Cortex of kidney (tissue), 1 donor: ENCODE measurements at places on chromosomes 11 and 22.

DNA sequence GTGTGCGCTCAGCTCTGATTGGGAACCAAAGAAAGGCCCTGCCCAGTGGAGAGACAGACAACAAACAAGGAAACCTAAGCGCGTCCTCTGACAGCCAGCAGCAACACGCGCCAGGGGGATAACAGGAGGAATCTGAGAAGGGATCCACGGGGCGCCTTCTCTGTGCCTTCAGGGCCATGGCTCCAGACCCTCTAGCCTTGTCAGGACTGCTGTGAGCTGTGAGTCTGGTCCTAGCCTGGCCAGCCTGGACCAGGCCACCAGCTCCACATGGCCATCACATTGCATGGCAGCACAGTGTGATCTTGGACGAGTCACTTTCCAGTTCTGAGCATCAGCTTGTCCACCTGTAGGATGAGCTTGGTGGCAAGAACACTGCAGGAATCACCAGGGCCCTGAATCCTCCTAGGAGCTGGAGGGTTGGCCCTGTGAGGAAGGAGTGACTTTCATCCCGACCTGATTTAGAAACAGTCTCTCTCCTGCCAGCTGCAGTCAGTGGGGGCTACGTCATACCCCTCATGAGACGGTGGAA, 11.8 kb upstream of the MGAT3 start:
- no peak for DNase-seq

DNA sequence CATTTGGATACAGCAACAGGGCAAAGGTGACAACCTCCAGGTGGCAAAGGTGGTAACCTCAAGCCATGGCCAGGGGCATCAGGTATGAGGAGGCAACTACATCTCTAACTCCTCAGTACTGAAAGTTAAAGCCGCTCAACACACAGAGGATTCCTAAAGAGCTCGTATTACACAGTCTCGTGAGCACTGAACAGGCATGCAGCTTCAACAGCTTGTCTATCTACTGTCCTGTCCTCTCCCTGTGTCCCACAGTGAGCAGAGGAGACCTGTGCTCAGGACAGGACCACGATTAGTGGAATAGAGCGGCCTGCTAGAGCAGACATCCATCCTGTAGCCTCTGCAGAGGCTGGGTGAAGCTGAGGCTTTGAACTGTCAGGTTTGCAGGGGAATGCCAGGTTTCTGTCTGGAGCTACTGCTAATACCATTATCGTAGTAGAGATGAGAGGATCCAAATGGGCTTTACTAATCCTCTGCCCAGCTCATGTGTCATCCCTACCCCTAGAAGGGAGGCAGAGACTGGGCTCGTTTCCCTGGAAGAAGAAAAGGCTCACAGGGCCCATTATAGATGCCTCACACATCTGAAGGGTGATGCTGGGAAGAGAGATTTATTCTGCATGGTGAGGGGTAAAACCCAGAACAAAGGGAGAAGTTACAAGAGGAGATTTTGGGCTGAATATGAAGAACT, 415.2 kb downstream of the LARGE1 start:
- no peak for DNase-seq

GRCh38 chr11:105466582-105467228, 143.2 kb upstream of the GRIA4 start:
- no peak for DNase-seq

- no peak for DNase-seq
Observed at GRCh38 chr11:59195586-59195985, 17.1 kb downstream of the MPEG1 start.

- no peak for DNase-seq
Observed at GRCh38 chr11:126474220-126474619, 118.7 kb downstream of the ST3GAL4 start.

- DNase-seq = no peak
Observed at GRCh38 chr22:36296690-36297089, 43.8 kb downstream of the APOL1 start.

GRCh38 chr22:21451545-21452520, 15.4 kb upstream of the TMEM191C start:
- no peak for DNase-seq

DNA sequence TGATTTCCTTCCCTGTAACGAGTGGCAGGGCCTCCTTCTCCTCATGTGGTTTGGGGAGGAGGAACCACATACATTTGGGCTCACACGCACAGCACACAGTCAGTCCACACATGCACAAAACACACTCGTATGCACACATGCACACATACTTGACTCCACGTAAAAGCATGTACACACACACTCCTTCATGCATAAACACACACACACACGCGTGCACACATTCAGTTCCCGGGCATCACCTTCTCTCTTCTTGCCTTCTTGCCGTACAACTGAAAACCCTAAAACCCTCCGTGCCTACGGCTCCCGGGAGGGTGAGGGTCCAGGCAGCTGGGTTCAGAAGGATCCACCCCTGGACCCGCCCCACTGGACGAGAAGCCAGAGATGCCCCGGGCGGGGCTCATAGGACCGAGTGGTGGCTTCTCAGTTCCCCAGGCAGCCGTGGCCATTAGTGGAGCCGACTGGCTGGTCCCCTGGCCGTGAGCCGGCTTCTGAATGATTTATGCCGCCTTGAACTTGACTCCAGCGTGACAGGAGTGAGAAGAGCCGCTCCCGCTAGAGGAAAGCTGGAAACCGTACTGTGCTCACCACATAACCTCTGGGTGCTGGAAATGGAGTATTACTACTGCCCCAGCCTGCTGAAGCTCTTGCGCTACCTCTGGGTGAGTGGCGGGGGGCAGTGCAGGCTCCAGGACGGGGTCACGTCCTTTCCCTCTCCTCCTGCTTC, 117.4 kb downstream of the KIAA1671 start:
- no peak for DNase-seq

- DNase-seq = no peak
Observed at GRCh38 chr11:61959678-61960077, 7.8 kb downstream of the FTH1 start.
